ENCODE measurements at places on chromosomes 11 and 22. TPM values are rescaled to one million over a fixed set of nuclear protein-coding genes. Genes with fewer than 3 reads are reported as not detected.

- peak; percentile 51 for ATAC-seq
Measured at GRCh38 chr22:24685531-24686190, 82.7 kb downstream of the GGT1 start.

DNA sequence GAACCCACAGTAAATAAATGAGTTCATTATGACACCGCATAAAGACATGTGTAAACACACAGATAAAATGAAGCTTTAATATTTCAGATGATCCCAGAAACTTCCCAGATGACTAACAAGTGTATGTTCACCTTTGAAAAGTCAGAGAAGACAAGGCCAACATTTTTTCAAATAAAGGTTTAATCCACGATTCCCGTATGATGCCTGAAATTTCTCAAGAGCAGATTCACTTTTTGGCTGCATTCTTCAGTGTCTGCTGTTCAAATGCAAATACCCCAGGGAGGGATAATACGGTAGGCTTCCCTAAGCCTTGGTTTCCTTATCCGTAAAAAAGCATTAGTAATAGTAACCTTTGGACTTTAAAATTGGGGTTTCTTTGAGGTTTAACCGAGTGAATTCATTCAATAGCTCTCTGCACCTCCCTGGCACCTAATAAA is 62.5 kb downstream of the SYTL2 start:
- ATAC-seq: no peak

Gene SCUBE1
- 49.0 TPM for total RNA-seq

Gene CSNK2A3
- 0.59 TPM for total RNA-seq

Gene MN1
- total RNA-seq: 52.8 TPM

Gene TP53AIP1
- not detected for total RNA-seq

GRCh38 chr11:133931449-133932060 is 25.2 kb downstream of the IGSF9B start:
- ATAC-seq: no peak

DNA sequence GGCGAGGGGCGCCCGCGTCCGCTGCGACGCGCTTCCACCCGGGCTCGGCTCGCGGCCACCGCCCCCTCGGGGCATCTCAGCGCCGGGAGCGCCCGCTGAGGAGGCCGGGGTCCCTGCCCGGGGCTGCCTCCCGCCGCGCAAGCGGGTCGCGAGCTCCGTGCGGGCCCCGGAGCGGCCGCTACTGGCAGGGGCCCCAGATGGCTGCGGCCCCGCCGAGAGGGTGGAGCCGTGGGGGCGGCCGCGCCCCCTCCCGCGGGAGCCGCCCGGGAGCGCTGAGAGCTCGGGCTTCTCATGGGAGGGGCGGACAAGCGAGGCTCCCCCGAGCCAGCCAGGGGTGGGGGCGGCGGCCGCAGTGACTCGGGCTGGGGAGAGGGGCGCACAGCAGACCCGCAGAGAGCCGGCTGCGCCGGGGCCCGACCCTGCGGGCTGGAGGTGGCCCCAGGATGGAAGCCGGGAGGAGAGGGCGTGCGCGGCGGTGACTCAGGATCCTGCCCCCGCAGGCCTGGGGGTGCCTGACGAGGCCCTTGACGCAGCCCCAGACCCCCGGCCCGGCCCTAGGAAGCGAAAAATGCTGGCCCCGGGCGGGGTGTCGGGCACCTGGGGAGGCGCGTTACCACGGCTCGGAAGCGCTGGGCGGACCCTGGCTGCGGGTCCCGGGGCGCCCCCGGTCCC is 603 bp upstream of the ZFTA start:
- ATAC-seq: peak; percentile 62

GRCh38 chr11:60925868-60926267 is 1.6 kb downstream of the TMEM132A start:
- ATAC-seq: no peak

Gene GGT5
- total RNA-seq: 38.9 TPM

DNA sequence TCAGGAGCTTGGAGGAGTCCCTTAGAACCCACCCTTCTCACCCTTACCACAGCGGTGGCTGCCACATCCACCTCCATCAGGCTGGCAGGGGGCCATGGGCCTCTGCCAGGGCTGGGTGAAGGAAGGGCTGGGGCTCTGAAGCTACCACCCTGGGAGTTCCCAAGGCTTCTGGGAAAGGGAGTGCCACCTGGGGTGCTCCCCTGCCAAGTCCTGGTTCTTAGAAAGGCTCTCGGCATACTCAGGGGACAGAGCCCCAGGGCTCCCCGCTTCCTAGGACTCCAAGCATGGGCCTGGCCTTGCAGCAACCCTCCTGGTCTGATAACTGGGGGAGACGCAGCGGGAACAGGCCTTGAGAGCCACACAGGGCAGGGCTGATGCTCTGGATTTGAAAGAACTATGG is 438 bp upstream of the PLA2G3 start:
- ATAC-seq: no peak

DNA sequence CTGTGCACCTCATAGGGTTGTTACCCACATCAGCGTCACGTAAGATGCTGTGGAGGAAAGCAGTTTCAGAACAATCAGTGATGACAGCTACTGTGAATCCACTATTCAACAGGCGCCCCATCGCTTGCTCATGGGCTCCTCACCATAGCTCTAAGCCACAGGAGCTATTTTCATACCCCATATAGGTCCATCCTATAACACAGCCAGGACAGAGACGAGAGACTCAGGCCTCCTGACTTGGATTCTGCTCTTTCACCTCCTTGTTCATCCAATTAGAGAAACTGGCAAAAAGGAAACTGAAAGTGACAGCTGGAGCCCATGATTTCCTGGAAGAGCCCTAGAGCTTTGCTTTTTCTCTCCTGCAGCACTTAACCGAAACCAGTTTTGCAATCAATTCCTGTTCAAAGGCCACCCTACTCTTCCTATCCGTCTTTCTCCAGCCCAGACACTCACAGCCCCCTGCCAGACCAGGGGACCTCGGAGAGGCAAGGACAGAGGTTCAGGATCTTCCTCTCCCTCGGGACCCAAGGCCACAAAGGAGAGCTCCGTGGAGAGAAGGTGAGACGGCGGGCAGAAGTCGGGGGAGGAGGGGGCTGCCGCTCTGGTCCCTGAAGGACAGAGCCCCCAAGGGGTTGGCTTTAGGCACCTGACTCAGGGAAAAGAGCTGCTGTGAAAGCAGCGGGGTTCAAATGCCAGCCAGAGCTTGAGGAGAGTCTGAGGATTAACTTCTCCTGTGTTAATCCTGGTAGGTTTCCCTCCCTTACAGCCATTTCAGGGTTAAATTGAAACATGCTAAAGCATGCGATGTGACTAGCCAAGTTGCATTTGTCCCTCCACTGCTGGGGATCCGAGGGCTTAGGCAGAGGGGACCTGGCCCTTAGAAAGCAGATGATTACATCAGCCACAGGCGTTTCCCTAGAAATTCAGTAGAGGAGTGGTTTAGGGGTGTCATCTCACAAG is at the start of gene APOL6:
APOL6 (plus strand) TSS at position 381 of the 960 bp plus-strand sequence. CDS start 7,980 bp downstream, outside the sequence.
- ATAC-seq: peak; percentile 71

GRCh38 chr22:24322522-24322921 is 51.9 kb downstream of the SPECC1L start:
- no peak for ATAC-seq

GRCh38 chr22:39184586-39185577 is 32.4 kb upstream of the CBX7 start:
- peak; percentile 8 for ATAC-seq

DNA sequence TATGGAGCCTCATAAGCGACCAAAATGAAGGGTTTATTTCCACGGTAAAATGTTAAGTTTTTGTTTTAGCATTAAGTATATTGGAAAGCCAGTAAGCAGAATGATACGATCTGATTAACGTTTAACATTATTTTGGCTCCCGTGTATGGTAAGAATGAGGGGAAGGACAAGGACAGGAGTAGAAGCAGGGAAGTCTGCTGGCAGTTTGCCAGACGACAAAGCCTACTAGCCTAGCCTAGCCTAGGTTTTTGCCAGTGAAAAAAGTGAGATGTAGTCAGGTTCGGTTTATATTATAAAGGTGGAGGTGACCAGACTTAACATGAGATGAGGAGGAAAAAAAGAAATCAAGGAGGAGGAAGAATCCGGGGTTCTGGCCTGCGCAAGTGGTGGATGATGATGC is 78.9 kb upstream of the ARHGAP32 start:
- ATAC-seq: no peak

DNA sequence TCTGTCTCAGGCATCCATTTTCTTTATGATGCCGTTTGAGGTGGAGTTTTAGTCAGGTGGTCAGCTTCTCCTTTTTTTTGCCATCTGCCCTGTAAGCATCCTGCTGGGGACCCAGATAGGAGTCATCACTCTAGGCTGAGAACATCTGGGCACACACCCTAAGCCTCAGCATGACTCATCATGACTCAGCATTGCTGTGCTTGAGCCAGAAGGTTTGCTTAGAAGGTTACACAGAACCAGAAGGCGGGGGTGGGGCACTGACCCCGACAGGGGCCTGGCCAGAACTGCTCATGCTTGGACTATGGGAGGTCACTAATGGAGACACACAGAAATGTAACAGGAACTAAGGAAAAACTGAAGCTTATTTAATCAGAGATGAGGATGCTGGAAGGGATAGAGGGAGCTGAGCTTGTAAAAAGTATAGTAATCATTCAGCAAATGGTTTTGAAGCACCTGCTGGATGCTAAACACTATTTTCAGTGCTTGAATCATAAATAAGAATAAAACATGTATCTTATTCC is 10.9 kb upstream of the HBE1 start:
- ATAC-seq: peak; percentile 92

Gene OR51E2
- 0.67 TPM for total RNA-seq

Data from gastroesophageal sphincter (tissue), 4 donors.